ENCODE measurements at places on chromosomes 5 and 9.

DNA sequence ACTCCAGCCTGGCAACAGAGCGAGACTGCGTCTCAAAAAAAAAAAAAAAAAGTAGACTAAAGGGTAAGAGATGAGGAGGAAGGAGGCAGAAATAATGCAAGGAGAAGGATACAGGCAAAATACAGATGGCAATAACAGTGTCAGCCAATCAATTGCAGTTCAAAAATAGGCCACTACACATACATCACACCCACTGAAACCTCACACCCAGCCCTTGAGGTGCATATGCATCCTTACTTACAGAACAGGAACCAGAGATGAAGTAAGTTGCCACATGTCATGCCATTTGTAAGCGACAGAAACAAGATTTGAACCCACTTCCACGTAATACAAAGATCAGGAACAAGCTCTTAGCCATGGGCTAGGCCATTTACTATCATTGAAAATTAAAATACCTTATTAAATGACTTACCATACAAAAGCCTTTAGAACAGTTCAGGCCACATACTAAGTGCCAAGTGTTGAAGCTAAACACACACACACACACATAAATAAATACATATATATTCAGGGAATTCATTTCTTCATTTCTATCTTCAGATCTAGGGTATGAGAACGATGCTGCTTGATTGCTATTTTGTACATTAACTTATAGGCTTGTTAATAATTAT, 98.4 kb downstream of the FNBP1 start:
- DNase-seq, result no peak

DNA sequence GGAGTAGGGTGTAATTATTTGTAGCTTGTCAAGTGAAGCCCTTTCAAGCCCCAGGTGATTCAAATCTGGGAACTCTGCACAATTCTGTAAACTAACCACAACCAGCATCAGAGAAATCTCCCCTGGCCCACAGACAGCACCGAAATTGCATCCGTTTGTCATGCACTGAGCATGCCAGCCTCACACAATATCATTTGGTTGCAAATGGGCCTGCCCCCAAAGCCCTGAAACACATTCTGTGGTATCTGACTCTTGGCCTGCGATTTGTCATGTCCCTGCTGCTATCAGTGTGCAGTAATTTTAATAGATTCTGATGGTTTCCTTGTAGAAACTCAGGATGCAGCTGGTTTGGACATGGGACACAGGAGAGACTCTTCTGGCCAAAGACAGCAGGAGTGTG, 35.3 kb downstream of the SNX24 start:
- DNase-seq, result no peak

- peak; percentile 59 for DNase-seq
These were observed 3.0 kb upstream of the DNAJB5 start for GRCh38 chr9:34986540-34987047.

GRCh38 chr9:121398374-121398773, 28.3 kb upstream of the STOM start:
- DNase-seq, result no peak

GRCh38 chr5:167783145-167783817, 508.2 kb upstream of the WWC1 start:
- DNase-seq, result no peak

GRCh38 chr9:123421186-123421585, 65.2 kb downstream of the CRB2 start:
- no peak for DNase-seq

GRCh38 chr5:120255214-120255613, 208.9 kb upstream of the PRR16 start:
- DNase-seq, result no peak

GRCh38 chr5:35876922-35877321, 20.2 kb downstream of the IL7R start:
- no peak for DNase-seq

DNA sequence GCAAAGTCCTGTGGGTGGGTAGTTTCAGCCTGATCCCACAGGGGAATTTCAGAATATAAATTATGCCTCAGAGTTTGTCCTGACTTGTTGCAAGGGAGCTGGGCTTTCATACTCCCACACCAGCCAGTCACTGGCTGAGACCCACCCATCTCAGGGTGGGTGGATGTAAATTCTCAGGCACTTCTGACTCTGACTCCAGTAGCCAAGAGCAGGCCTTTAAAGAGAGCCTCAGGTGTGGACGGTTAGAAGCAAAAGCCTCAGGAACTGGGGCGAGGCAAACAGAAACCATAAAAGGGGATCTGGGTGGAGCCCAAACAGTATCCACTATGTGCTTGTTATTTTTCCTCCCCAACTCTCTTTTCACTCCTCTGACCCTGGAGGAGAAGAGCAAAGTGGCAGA, 28.6 kb upstream of the FBXW11 start:
- no peak for DNase-seq

DNA sequence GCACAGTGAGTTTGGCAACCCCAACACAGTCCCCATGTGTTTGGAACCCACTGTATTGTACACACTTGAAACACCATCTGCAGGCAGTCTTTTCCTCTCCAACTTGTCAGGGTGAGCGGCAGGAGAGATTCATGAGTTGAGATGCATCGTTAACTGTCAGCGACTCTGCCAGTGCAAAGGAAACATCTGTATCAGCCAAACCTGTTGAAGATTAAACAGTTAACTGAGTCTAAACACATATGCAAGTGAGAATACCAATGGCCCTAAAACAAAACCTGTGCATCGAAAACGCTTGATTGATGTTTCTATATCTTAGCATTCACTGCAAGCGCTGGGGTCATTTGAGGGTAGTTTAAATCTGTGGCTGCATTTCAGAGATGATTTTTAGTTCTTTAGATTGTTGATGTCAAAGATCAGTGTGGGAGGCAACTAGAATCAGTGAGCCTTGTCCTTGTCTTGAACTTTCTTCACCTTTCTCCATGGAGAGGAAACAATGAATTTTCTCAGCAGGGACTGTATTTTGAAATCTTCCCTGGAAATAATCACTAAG, 41.3 kb upstream of the PAM start:
- DNase-seq, result no peak

- no peak for DNase-seq
These were observed 3.8 kb upstream of the KLHL3 start for GRCh38 chr5:137739737-137740136.

DNA sequence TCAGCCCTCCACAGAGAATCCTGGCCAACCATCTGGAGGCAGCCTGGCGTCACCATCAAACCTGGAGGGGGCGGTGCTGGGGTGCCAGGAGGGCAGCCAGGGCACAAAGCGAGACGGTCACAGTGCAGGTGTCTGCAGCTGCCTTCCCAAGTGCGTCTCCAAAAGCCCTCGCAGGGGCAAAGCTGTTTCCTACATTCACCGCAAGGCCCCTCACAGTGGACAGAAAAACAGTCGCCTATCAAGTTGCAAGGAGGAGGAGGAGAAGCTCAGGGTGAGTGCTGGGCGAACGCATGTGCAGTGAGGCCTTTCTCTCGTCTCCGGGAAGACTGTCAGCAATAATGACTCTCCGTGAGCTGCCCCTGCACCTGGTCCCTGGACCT, 18.0 kb upstream of the LHX3 start:
- no peak for DNase-seq

DNA sequence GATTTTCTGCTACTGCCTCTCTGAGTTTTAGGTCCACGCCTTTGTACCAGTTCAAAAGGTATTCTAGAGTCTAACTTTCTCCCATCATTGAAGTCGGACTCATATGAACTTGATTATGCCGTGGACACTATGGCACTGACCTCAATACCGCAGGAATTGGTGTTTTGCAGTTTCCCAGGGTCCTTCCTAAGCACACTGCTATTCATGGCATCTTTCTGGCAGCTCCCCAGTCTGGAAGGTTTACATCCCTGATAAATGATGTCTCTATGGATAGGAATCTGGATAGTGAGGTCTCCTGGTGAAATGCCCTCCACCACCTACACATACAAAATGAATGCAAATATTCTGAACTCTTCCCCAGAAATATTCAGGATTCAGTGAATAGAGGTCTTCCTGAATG, 422.2 kb downstream of the CTNND2 start:
- DNase-seq, result no peak

- DNase-seq, result no peak
These were observed 10.2 kb upstream of the CEP72 start for GRCh38 chr5:601771-602465.

DNA sequence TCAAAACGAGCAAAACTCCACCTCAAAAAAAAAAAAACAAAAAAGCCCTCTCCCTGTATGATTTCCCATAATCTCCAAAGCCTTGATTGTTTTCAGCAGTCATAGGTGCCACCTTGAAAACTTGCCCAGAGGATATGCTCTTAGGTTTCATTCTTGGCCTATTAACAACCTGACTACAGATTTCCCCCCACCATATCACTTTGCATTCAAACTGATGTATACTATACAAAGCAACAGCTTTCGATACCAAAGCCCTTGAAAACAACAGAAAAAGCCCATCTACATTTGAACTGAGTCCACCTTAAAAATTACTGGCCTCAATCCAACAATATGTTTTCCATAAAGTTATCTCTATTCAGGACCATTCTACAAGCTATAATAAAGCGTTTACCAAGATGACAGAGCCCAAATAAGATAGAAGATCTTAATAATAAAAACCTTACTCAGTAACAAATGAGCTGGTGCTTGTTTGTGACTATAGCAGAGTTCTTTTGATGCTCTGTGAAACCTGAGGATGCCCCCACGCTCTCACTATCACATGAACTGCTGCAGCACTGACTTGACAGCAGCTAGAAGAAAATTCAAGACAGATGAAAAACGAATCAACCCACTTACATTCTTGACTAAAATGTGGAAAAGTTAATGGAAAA, 44.4 kb downstream of the FNBP1 start:
- DNase-seq, result no peak

DNA sequence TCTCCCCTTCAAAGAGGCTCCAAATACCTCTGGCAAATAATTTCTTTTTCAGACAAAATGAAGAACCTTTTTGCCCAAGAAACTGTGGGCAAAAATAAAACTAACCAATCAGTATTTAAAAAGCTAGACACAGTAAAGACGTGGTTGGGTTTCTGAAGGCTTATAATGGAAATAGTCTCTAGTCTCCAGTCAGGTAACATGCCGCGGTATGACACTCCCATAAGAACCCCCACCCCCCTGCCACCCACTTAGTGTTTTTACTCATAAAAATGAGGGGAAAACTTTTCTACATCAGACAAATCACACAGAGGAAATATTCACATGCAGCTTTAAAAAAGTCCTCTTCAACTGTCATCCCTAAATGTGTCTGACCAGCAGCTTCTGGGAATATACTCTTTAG, 105.3 kb downstream of the THBS4 start:
- no peak for DNase-seq

GRCh38 chr5:127060470-127060985, 12.8 kb downstream of the C5orf63 start:
- no peak for DNase-seq

DNA sequence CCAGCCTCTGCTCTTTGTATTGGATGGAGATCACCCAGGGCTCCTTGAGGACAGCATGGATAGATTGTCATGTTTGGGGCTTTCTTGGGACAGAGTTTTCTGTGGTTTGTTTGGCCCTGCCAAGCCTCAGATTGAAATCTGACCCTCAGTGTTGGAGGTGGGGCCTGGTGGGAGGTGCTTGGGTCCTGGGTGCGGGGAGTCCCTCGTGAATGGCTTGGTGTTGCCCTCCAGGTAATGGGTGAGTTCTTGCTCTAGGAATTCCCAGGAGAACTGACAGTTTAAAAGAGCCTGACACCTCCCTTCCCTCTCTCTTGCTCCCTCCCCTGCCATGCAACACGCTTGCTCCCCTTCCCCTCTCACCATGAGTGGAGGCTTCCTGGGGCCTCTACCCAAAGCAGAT, 48.6 kb upstream of the OLFM1 start:
- DNase-seq, result peak; percentile 23

DNA sequence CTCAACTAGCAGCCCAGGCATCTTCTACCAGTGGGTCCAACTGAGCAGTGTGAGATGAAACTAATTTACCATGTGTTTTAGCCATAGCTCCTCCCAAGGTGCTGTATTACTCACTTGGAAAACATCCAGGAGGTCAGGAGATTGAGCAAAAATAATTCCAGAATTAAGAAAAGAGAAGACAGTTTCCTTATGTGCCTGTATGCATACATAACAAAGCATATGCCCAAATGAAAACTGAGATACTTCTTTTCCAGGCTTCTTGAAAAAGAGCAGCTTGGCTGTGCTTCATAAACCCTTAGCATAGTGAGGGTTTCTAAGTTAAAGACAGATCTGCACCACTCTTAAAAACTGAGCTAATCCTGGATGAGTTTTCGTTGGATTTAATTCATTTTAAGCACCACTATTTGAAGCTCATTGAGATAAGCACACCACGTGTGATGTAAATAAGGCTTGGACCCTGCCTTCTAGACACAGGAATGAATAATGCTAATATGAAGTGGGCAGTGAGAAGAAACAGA, 119.4 kb downstream of the ADAMTS12 start:
- DNase-seq, result no peak

GRCh38 chr5:12313602-12314001, 409.4 kb upstream of the CTNND2 start:
- DNase-seq, result no peak

DNA sequence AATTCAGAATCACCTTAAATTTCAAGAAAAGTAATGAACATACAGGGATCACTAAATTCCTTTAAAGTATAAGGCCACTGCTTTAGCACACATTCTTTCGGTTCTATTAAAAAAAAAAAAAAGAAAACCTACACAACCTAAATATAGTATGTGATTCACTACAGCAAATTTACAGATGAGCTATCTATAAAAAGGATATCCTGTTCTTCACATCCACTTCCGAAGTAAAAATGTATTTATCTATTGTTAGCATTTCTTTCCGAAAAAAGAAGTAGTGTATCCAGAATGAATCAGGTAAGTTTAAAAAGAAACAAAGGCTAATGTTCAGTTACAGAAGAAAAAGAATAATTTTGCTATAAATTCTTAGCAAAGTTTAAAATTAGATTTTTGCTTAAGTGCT, 70.2 kb downstream of the ECPAS start:
- DNase-seq, result no peak

DNA sequence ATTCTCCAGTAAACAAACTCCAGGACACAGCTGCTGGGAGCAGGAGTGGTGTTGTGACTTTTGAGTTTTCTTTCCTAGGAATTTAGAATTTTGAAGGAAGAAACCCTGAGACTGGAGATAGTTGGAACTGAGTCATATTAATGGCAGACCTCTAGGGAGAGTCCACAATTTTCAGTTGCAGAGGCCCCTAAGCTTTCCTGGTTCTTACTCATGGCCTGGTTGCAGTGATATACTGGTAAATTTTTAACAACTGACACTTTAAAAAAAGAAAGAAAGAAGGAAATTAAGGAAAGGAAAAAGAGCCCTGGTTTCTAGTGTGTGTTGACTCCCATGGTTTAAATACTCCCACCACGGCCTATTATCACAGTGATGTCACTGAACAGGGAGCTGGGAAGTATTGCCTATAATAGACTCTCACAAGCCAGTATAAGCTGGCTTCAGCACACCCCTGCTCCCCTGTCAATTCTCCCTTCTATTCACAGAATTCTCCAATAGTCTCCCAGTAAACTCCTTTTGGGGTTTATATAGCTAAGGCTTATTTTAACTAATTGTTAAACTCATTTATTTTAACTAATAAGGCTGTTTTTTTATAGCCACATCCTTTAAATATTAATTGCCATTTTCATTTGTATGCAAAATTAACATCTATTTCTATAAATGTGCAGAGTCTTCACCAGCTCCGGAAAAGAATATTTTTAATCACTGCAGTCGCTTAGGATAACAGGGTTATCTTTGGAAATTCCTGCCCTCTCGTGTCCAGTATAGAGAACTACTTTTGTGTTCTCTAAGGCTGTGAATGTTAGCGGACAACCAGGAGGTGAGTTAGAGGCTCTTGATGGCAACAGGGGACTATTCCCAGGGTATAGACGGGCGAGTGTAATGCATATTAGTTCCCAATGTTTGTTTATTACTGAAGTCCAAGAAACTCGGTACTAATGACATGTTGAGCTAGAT, 59.7 kb downstream of the GGTA1 start:
- DNase-seq, result no peak

- no peak for DNase-seq
These were observed 50.7 kb downstream of the ARRDC3 start for GRCh38 chr5:91332267-91333045.

Data from H9 (cell line).